ENCODE measurements at places on chromosomes 6 and 20.

- no peak for DNase-seq
Observed at GRCh38 chr6:96089173-96089572, 73.4 kb downstream of the FUT9 start.

GRCh38 chr6:306641-307061 lies 14.4 kb downstream of the DUSP22 start:
- DNase-seq = no peak

DNA sequence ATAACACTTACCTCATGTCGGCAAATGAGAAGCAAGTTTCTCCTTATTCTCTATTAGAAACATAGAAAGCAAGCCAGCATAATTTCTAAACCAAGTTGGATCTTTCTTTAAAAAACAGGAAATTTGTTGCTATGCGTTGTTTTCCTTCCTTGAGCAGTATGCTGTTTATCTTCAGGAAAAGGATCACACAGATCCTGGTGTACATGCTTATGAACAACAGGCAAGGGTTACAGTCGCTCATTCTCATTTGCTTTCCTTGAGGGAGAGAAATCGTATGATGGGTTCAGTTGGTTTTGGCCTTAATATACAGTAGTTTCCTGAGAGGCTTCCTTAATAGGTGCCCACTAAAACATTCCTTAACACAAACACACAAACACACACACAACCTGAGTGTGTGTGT lies 118.8 kb downstream of the FYN start:
- DNase-seq = no peak

DNA sequence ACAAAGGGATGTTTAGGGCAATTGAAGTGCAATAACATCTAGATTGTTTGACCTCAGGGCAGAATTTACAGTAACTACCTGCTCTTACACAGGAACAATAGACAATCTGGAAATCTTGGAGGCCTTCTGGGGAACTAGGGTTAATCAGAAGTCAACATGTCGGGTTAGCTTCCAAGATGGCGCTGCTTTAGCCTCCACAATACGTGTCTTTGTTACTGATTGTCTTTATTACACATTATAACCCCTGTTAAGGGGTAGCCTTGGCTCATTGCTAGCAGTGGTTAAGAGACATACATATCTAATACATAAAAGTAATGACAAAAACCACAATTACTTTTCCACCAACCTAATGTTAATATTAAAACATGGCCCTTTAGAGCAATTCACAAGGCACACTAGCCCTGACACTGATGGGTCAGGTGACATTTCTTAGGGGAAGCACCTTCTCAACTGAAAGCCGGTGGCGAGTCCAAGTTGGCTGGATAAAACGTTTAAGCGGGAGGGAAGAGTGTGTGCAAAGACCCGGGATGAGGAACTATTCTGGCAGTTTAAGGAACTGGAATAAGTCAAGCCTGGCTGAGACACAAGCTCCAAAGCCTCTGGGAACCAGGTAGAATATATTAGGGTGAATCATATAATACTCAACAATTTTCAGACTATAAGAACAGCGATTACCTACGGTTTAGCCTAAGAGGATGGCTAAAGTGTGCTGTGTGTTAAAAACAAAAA lies 236.9 kb downstream of the BCAS1 start:
- no peak for DNase-seq

DNA sequence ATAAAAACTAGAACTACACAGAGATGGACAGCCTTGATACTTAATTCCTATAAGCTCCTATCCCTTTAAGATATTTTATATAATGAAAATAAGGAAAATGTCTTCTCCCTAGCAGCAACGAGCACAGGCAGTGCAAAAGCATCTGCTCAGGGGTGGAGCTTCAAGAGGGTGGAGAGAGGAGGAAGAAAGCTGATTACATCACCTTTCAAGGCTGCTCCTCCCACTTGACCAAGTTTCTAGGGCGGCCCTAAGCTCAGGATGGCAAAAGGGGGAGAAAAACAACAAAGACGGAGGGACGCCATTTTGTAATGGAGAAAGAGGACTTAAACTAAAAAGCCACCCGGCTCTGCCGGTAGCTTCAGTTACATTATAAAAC lies 2.2 kb downstream of the PPP1R10 start:
- DNase-seq = peak; percentile 83

DNA sequence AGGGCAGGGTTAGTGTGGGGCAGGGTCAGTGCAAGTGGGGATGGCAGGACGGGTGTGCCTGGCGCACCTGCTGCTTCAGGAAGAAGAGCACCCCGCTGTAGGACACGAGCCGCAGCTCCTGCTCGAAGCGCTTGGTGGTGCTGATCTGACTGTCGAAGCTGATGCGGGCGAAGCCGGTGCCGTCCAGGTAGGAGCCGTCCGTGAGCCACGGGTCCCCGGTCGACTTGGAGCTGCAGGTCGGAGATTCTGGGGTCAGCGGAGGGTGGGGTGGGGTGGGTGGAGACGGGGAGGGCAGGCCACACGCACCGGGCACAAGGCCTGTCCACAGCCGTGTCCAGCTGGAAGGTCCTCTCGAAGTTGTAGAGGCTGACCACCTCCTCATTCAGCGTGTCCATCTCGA lies 10.2 kb downstream of the ADRM1 start:
- DNase-seq = no peak

DNA sequence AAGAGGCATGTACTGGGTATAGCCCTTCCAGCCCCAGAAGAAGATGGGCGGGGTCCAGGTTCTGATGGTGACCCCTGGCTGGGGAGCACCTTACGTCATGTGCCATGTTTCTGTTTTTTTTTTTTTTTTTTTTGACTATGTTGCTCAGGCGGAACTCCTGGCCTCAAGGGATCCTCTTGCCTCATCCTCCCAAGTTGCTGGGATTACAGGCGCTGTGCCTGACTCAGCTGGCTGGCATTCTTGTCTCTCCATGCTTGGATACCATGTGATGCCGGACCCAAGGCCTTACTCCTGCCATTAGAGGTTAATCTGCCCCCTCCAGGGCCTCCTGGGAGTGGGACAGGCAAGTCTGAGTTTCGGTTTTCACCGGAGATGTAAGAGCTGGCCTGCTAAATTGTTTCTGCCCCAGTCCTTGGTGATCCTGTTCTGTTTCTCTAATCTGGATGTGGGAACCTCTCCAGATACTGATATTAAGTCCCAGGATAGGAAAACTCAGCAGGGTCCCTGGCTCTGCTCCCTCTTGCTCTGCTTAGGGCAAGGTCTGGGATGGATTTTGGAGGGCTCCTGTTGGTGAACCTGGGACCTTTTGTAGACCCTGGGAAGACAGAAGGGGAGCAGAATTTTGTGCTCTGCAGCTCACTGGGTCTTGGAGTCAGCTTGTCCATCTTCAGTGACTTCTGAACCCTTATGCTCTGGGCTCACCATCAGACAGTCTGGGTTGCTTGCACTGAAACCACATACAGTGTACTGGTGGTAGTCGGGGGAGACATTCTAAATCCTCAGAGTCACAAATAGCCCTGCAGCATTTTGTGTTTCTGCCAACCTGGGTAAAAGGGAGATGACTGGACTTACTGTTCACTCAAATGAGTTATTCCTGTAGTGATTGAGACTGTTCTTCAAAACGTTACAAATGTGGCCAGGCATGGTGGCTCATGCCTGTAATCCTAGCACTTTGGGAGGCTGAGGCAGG lies 45.1 kb downstream of the PTK7 start:
- DNase-seq = peak; percentile 93

- no peak for DNase-seq
Observed at GRCh38 chr6:28816909-28817807, 106.6 kb downstream of the TRIM27 start.

- no peak for DNase-seq
Observed at GRCh38 chr6:7041511-7042026, 66.2 kb upstream of the RREB1 start.

DNA sequence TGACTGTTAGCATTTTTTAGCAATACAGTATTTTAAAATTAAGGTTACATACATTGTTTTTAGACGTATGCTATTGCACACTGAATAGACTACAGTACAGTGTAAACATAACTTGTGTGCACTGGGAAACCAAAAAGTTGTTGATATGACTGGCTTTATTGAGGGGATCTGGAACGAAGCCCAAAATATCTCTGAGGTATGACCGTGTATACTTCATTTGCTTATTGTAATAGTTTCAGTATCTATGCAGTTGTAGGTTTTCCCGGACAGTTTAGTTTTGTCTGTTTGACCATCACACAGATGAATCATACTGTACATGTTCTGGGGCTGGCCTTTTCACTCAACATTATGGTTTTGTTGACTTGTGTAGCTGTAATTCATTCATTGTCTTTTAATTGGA lies 6.9 kb upstream of the ZBTB12 start:
- DNase-seq = no peak

GRCh38 chr6:152398993-152399392 lies 238.2 kb downstream of the SYNE1 start:
- no peak for DNase-seq

- DNase-seq = no peak
Observed at GRCh38 chr6:15464211-15464725, 198.6 kb downstream of the DTNBP1 start.

- DNase-seq = no peak
Observed at GRCh38 chr6:143396497-143397226, 53.8 kb downstream of the ADAT2 start.

DNA sequence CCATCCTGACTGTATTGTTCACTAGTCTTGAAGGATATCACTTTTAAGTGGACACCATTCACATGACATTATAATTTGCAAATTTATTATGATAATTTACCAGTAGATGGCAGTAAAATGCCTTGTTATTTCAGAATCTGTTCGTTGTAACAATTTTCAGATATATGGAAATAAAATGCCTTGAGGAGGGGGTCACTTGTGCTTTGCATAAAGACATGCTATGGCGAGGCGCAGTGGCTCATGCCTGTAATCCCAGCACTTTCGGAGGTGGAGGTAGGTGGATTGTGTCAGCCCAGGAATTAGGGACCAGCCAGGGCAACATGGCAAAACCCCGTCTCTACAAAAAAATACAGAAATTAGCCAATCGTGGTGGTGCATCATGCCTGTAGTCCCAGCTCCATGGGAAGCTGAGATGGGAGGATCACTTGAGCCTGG lies 9.0 kb upstream of the NCOA6 start:
- DNase-seq = no peak

- DNase-seq = no peak
Observed at GRCh38 chr6:1394514-1395463, 5.4 kb downstream of the FOXF2 start.

DNA sequence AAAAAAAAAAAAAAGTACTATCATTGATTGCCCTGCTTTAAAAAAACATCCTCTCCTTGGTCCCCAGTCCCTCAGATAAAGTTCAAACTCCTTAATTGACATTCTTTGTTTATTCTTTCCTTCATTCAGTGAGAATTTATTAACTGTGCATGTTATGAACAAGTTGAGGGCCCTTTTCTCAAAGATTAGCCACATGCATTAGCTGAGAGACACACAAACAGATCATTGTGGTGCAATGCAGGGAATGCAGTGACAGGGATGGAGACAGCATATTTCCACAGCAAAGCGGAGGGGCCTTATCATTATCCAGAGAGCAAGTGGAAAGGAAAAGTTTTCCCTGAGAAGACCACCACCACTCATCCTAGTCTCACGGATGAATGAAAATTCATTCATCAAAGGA lies 21.9 kb upstream of the IPCEF1 start:
- DNase-seq = no peak

DNA sequence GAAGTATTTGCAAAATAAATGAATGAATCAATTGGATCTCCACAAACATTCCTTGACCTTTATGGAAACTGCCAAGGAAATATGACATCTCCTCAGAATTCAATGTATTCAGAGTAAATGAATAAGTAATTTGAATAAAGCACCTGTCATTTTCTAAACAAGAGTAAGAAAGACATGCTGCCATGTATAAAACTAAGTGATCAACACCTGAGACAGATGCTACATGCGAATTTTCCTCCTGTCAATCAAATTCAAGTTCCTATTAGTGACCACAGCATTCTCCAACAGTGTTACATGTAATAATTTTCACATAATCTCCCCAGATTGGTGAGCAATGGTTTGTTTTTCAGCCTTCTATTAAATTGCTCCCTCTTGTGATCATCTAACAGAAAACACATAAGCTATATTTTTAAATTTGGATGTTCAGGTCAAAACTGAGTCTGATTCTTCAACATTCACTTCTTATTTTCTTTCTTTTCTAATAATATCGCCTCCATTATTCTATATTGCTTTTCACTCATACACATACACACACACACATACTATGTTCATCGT lies 163.2 kb upstream of the RNF217 start:
- no peak for DNase-seq

Data from uterus (tissue), 4 donors.